ENCODE measurements at places on chromosomes 3 and 15.

DNA sequence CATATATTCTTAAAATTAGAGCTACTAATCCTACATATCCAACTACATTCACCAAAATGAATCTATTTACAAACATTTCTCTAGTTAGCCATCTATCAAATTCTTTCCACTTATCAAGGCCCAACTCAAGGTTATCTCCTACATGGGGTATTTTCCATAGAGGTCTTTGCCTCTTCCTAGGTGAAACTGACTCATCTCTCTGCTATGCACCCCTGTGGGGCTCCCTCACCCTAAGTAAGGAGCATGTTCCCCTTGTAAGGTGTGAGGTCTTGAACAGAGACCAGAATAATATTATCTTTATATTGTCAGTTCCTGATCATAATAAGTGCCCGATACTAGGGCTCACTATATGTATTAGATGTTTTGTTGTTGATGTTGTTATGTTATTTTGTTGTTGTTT is 74.6 kb upstream of the TSC22D2 start:
- DNase-seq = no peak

- DNase-seq = no peak
Observed at GRCh38 chr15:36172955-36173354, 406.5 kb upstream of the CDIN1 start.

DNA sequence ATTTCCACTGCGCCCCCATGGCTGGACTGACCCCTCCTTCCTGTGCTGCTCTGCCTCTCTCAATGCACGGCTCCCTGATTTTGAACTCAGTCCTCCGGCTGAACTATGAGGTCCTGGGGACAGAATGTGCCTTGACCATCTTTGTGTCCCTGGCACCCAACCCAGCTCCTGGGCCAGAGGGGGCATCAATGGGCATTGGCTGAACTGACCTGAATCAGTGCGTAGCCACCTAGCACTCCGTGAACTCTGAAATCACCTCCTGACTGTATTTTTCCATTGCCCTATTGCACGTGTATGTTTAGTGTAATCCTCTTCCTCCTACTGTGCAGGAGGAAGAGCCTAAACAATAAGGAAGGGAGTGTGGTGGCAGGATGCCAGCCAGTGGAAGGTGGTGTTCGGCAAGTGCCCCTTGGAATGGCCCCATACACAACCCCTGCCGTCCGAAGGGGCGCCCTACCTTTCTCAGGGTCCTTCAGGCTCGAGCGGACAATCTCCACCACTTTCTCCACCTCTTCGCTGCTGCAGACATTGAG is 33.5 kb downstream of the BDH1 start:
- DNase-seq = no peak

DNA sequence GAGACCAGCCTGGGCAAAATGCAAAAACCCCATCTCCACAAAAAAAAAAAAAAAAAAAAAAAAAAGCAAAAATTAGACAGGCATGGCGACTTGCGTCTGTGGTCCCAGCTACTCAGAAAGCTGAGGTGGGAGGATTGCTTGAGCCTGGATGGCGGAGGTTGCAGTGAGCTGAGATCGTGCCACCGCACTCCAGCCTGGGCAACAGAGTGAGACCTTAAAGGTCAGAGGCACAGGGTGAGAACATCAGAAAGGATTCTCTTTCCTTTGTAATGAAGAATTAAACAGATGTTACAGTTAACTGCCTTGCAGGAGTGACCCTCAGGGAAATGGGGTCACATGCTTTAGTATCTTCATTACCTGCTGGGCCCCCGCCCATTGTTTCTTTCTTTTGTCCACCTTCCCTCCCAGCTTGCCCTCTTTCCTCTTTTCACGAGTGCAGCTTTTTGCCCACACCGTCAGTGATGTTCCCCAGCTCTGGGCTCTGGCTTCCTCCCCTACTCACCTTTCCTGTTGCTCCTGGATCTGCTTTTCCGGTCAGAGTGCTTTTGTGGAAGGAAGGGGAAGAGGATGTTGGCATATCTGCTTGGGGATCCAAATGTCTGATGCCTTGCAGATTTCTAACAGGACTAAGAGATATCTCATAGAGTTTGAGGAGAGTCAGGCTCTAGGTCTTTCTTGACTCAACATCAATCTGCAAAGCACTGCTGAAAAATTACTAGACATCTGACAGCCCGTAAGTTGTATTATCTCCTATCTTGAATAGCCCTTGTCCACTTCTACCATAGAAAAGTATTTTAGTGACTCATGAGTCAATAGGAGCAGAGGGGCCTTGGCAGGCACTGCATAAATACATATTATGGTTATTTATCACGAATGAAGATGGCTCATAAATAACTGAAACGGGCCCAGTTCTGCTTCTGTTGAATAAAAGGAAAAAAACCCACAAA is 35.6 kb upstream of the NDUFB4 start:
- DNase-seq = no peak

GRCh38 chr3:85264381-85264780 is 305.6 kb downstream of the CADM2 start:
- DNase-seq = no peak

DNA sequence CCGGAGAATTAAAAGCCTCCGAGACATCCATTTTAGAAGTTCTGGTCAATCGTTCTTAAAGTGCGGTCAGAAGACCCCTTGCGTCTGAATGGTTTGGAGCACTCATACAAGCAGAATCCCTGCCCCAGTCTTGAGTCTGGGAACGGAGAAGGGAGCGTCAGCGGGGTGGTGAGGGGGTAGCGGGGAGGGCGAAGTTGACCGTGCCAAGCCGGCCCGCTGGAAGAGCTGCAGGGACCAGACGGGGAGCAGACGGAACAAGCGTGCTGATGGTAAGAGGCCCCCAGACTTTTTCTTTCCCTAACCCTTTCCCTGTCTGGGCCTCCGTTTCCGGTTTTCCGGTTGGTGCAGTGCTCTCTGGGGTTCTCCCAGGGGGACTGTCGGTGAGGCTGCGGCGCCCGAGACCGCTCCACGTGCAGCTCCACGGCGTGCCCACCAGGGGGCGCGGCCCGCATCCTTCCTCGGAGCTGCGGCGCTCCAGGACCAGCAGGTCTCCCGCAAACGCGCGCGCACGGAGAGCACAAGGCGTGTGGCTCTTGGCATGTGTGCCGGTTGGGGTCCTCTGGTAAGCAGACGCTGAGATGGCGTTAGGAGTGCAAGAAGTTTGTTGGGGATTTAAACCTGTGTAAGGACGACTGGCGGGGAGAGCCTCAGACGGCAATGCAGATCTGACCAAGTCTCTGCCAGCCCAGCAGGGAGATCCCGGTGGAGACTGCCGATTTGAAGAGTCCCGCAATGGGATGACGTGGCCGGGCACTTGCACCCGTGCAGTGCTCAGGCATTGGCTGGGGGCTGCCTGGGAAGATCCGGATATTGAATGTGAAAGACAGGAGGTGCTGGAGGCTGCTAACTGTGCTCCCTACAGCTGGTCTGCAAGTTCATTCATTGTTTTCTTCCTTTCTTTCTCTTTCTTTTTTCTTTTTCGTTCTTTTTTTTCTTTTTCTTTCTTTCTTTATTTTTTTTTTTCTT is 19.2 kb upstream of the CORO2B start:
- DNase-seq = peak; percentile 93

DNA sequence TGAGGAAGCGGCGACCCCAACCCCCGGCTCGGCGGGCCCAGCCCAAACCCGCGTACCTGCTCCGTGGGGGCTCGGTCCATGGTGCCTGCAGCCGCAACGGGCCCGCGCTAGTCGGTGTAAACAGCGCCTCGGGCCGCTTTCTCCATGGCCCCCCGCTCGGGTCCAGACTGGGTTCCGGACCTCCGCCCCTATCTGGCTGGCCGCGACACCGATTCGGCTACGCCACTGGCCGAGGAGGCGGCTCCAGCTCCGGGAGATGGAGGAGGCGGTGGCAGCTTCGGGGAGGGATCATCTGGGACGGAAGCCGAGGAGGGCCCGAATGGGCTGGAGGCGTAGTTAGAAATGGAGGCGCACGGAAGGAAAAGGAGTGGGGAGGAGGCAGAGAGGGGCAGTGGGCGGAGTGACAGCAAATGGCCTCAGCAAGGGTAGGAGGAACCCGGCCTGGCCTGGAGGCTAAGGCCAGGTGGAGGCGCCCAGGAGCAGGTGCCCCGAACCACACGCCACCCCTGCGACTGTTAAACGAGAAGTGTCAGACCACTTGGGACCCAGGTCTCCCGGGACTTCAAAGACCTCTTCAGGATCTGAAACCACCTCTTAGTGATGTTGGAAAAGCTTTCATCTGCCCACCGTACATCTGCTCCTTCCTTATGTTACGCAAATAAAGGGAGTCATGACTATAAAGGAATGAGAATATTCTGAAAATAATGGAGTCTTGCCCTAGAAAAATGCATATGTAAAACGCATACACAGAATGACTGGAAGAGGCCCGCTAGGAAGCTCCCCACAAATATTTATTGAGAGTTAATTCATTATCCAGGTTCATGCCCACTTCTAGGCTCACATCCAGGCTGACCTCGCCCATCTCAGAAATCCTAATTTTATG is at the start of gene SECISBP2L:
Gene SECISBP2L (minus strand): TSS at position 227 of the 883 bp plus-strand sequence. CDS start 147 bp downstream, at position 80.
- DNase-seq = peak; percentile 97

DNA sequence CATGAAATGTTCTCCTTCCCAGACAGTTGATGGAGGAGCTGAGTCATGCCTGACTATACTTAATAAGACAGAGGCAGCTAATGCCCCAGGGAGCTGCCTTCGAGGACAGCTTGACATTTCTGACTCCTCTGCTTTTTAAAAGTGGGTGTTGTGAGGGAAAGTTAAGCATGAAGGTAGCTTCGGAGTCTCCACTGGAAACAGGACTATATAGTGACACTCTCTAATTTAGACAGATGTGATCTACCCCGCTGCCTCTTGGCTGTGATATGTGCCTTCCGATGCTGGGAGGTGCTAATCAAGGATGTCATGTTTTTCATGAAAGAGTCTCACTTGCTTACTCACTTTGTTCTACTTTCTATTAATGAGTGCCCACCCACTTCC is 72.7 kb downstream of the IL1RAP start:
- peak; percentile 52 for DNase-seq

DNA sequence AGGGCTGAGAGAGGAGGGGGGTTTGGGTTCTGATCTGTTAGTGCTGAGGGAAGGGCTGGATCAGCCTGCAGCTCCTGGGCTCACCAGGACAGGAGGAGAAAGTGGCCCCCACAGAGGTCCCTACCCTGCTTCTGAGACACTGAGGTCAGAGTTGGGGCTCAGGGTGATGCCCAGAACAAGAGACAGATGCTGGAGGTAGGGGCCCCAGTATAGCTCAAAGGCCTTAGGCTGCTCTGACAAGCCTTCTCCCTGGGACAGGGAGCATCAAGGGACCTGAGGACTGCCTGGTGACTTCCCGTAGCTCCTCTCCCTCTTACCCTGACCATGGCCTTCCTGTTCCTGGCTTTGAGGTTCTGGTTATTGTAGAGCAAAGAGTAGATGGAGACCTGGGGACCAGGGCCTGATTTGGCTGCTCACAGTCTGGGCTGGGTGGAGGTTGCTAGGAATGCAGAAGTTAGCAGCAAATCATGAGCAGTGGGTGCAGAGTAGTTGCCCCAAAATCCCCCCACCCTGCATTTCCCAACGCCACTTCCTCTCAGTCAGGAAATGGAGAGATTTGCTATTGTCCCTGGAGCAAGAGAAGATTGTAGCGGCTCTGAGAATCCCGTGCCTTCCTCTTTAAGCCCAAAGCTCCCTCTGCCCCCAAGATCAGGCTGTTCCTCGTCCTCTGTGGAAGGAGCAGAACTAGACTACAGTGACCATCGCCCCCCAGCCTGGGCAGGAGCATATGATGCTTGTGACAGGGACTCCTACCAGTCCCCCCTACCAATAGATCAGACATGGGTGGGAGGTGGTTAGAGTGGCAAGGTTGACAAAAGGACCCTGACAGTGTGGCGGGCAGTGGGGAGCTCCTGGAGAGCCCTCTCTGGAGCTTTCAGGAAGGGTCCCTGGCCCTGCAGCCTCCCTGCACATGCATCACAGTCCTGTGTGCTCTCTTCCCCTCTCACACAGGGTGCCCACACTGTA is 47.4 kb upstream of the SEC22A start:
- DNase-seq = no peak

GRCh38 chr3:72319194-72320094 is 528.8 kb downstream of the SHQ1 start:
- DNase-seq = peak; percentile 42

DNA sequence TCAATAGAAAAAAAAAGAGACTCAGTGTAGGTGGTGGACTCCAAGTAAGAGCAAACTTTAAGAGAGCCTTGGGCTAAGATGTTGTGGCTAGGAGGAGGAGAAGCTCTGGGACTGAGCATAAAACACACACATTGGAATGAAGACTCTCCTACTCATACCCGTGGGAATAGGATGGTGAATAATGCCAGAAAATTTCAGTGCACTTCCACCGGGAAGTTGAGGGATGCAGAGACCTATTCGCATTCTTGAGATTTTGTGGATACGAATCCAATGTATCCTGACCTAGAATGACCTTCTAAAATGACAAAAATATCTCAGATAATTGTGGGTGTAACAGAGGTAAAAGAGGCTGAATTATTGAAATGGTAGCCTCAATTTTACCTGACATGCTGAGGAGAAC is 388.7 kb upstream of the SGO1 start:
- DNase-seq = peak; percentile 80

DNA sequence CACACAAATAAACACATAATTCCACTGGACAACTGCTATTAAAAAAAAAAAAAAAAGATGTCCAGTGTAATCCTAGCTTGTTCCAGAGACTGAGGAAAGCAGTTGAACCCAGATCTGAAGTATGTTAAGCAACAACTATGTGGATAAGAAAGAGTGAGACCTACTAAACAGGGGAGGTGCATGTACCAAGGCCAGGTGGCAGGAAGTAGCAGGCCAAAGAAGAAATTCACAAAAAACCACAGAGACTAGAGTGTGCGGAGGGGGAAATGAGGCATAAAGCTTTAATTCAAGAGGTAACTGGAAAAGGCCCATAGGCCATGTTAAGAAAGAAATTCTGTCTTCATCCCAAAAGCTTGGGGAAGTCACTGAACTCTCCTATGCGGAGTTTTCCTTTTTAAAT is 490.0 kb downstream of the NAALADL2 start:
- no peak for DNase-seq

GRCh38 chr3:194993896-194994295 is 277.1 kb downstream of the XXYLT1 start:
- DNase-seq = no peak

DNA sequence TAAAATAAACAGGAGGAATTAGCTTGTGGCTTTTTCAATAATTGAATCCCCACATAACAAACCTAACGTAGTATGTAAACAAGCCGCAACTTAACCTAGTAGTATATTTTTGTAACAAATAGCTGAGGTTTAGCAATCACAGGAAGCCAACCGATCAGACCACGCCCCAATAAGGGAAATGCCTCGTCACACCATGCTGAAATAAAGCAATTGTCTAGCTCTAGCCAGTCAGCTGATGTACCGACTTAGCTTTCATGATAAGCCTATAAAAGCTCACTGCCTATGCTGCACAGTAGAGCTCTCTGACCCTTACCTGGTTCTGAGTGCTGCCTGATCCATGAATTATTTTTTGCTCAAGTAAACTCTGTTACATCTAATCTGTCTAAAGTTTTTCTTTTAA is 208.9 kb downstream of the ROBO1 start:
- no peak for DNase-seq

GRCh38 chr15:88828791-88829190 is 25.6 kb downstream of the ACAN start:
- DNase-seq = no peak

DNA sequence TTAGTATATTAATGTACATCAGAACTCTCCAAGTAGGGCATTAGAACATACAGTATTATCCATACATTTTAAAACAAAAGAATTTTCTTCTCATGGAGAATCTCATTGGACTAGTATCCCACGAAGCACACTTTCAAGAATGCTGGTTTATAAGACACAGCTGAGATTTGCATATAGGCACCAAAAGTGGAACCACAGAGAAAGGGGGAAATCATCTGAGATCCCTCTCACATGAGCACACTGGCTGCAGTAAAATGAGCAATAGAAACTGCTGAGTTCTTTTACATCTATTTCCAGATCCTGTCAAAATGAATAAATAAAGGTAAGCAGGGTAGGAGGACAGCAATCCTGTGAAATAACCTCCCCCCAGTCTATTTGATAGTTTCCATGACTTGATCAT is 665.3 kb downstream of the FHIT start:
- DNase-seq = no peak

Data from GM03348 (cell line).